ENCODE measurements at places on chromosomes 12 and 14. TPM values are rescaled to one million over a fixed set of nuclear protein-coding genes. Genes with fewer than 3 reads are reported as not detected.

KRT3 gene
- not detected for total RNA-seq

DNA sequence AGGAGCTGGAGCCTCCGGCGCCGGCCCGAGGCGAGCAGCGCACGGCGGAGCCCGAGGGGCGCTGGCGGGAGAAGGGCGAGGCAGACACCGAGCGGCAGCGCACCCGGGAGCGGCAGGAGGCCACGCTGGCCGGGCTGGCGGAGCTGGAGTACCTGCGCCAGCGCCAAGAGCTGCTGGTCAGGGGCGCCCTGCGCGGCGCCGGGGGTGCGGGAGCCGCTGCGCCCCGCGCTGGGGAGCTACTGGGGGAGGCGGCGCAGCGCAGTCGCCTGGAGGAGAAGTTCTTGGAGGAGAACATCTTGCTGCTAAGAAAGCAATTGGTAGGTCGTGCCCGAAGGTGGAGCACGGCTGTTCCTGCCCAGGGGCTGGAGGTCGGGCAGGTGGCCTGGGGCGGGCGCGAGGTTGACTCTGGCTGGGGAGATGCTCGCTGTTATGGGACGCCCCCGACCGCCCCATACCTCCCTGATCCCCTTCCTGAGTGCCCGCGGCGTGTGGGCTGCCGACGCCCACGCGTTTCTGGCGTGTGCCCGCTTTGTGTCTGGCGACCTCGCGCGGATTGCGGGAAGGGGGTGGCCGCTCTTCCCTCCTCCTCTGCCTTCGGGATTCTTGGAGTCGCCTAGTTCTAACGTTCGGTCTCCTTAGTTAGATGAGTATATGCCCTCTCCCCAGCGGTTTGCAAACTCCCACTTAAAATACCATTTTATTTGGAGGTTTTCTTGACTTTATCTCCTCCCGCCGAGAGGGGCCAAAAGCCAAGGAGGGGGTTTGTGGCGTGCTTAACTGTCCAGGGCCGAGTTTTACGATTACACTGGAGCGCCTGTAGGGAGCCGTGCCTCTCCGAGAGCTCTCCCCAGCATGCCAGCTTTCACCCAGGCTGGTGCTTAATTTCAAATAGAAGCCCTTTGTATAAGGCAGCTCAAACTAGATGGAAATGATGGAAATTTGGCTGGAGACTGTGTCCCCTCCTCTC is 752 bp downstream of the DACT1 start:
- H3K27me3 ChIP-seq: no peaks in the 10 kb centered on the region
- peaks cover 5% of the 10 kb centered on the region for H3K4me1 ChIP-seq
- H3K36me3 ChIP-seq: no peaks in the 10 kb centered on the region
- peak overlapping the region; percentile 91 for H3K27ac ChIP-seq

GRCh38 chr14:95217391-95217900 is 60.1 kb upstream of the DICER1 start:
- no peak overlapping the region for H3K27ac ChIP-seq
- H3K4me1 ChIP-seq: no peaks in the 10 kb centered on the region
- no peaks in the 10 kb centered on the region for H3K36me3 ChIP-seq
- DNase-seq: no peak
- H3K27me3 ChIP-seq: no peaks in the 10 kb centered on the region

DNA sequence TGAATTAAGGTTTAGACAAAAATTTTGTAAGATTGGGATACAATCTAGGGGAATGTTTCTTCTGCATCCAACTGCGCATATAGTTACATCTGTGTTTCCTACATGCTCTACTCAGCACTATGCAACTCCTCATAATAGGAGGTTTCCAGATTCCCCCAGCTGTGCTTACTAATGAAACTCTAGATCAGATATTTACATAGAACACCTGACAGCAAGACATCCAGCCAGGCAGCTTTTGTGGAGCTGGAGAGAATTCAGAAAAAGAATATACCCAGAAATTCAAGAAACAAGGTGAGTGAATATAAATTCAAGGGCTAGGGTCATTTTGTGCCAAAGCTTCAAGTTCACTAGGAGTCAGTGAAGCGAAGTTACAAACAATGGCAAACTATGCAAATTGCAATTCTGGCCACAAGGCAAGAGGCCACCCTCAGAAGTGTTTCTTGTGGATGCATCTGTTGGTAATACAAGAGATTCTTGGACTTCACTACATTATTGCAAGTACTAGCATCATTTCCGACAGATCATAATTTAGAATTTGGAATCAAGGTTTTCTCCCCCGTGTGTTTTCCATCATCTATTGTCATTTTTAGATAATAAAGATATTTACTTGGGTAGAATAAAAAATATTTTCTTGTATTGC is 341.2 kb upstream of the NAV3 start:
- H3K4me1 ChIP-seq: no peaks in the 10 kb centered on the region
- H3K27ac ChIP-seq: no peak overlapping the region
- H3K4me3 ChIP-seq: no peak overlapping the region
- no peaks in the 10 kb centered on the region for H3K27me3 ChIP-seq
- DNase-seq: no peak

DNA sequence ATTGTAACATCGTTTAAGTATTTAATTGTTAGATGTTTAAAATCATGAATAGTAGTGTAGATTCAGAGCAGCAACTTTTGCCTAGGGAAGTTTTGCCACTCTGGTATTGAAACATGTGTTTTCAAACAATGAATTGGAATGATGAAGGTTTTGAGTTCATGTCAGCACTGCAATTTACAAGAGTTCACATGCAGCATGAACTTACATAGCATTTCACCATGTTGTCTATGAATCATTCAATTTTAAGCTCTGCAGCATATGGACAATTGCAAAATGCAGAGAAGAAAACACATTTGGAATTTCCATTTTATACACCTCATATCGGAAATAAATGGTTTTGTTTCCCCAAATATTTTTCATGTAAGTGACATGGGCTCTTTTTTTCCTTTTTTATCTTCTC is 170.7 kb upstream of the CDKN3 start:
- no peak for DNase-seq
- no peaks in the 10 kb centered on the region for H3K36me3 ChIP-seq
- H3K4me1 ChIP-seq: no peaks in the 10 kb centered on the region
- H3K4me3 ChIP-seq: no peak overlapping the region
- H3K27me3 ChIP-seq: no peaks in the 10 kb centered on the region

DNA sequence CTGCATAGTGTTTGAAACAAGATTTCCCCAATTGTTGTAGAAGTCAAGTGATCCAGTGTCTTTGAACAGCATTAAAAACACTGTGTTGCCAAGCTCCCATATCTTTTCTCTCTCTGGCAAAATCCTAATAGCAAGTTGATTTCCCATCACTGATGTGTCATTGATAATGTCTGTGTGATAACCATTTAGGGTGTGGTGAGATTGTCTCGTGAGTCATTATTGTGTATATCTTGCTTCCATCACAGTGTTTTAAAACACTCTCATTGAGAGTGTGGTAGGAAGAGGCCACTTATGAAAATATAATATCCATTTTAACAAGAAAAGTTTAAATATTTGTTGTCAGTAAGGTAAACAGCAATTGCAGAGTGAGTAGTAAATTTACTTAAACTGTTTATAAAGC is 74.7 kb downstream of the PRORP start:
- no peaks in the 10 kb centered on the region for H3K36me3 ChIP-seq
- H3K4me1 ChIP-seq: no peaks in the 10 kb centered on the region
- no peak overlapping the region for H3K4me3 ChIP-seq
- no peaks in the 10 kb centered on the region for H3K27me3 ChIP-seq
- no peak for DNase-seq

DNA sequence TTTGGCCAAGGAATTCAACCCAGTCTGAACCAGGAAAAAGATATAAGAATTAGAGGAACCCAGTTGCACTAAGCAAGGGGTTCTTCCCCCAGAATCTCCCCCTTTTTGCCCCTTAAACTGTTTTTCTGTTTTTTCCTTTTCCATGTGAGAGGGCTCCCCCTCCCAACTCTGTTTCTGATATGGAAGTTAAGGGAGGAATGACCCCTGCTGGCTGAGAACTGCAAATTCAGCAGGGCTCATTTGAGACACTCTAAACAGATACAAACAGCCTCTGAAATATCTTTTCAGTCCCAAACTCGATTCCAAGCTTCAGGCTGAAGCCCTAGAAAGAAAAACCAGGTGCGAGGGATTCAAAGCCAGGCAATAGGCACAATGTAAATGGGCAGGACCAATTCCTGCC is 132.7 kb downstream of the SLC41A2 start:
- no peak overlapping the region for H3K4me3 ChIP-seq
- no peaks in the 10 kb centered on the region for H3K4me1 ChIP-seq
- DNase-seq: no peak
- no peak overlapping the region for H3K27ac ChIP-seq

Data from breast epithelium (tissue), 4 donors.